ENCODE measurements at places on chromosomes 2 and 18.

- DNase-seq, result no peak
Measured at GRCh38 chr2:55914786-55915185, 8.8 kb downstream of the EFEMP1 start.

DNA sequence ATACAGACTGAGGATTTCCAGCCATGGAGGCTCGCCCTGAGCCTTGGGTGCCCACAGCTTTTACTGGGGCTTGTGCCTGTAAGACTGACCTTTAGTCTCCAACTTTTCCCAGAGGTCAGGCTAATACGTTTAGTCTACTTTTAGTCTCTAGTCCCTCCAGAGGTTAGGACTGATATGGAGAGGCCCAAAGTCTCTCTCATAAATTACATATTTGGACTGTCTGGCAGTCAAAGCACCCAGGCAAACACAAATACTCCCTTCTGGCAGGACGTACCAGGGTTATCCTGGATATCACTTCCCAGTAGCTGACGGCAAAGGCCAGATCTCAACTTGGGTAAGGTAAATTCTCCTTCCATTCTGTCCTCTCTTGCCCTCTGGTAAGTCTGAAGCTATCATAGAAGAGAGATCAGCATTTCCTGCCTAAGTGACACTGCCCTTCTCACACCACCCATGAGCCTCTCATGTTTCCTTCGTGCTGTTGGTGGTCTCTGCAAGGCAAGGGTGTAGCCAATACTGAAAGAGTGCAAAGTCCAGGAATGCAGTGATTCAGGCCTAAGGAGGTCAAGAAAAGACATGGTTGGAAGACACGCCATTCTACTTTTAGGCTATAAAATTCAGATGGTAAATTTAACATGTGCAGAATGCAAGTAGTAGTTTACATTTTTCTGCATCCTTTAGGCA, 69.3 kb upstream of the NEDD4L start:
- no peak for DNase-seq

- DNase-seq, result no peak
Measured at GRCh38 chr2:38156436-38156835, 80.5 kb upstream of the CYP1B1 start.

DNA sequence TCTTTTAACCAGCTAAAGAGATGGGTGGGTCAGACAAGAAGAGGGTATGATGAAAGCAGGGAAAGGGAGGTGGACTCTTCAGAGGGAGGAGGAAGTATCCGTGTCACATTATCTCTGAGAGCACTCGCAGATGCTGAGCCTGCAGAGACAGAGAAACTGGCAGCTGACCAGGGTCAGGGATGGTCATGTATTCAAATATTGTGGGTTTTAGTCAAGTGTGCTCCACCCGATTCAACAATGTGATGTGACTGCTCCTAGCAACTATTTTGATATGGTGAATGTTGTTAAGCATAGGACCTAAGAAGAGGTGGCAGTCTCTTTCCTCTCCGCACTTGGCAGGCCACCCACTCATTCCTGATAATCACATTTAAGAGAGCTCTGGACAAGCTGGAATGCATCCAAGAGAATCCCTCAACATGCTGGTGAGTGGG, 1.3 kb upstream of the CLIP4 start:
- no peak for DNase-seq

DNA sequence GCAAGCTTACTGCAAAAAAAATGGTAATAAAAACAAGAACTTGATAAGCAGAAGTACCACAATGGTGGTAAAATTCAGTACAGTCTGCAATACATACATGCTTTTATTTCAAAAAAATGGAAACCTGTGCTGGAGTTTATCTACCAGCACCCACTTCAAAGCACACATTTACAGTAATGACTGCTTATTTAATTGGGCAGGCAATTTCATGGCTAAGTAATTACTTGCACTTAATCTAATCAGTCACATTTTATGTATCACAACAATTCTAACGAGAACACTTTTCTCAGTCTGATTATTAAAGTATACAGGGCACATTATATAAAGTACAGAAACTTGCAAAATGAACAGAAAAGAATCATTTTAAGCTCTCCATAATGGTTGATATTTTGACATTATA, 5.2 kb downstream of the APCDD1 start:
- no peak for DNase-seq

- DNase-seq, result no peak
Measured at GRCh38 chr2:141940709-141941108, 190.1 kb downstream of the LRP1B start.

- no peak for DNase-seq
Measured at GRCh38 chr2:215498431-215498830, 62.6 kb upstream of the FN1 start.

- DNase-seq, result no peak
Measured at GRCh38 chr18:21557607-21558253, 42.8 kb downstream of the ESCO1 start.

- no peak for DNase-seq
Measured at GRCh38 chr2:71618327-71619113, 165.2 kb downstream of the DYSF start.

- no peak for DNase-seq
Measured at GRCh38 chr2:72010647-72011369, 136.9 kb downstream of the CYP26B1 start.

GRCh38 chr18:24022161-24022560, 7.6 kb downstream of the TTC39C start:
- no peak for DNase-seq

GRCh38 chr2:186950694-186951093, 101.7 kb upstream of the ZSWIM2 start:
- DNase-seq, result no peak

DNA sequence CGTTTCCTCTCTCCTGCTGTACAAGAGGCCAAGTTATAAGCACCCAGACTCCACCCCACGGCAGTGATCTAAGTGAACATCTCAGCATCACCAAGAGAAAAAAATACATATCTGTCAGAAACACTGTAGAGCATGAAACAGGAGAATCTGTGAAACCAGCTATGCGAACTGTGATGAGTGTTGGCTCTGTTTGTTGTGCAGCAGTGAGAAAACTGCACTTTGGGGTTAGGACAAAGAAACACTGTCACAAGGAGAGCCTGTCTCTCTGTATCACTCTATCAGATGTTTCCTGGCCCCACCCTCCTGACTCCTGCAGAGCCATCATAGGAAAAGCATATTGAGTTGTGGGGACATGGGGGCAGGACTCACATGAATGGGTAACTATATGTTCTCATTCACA, 87.1 kb downstream of the LAMA3 start:
- DNase-seq, result no peak

DNA sequence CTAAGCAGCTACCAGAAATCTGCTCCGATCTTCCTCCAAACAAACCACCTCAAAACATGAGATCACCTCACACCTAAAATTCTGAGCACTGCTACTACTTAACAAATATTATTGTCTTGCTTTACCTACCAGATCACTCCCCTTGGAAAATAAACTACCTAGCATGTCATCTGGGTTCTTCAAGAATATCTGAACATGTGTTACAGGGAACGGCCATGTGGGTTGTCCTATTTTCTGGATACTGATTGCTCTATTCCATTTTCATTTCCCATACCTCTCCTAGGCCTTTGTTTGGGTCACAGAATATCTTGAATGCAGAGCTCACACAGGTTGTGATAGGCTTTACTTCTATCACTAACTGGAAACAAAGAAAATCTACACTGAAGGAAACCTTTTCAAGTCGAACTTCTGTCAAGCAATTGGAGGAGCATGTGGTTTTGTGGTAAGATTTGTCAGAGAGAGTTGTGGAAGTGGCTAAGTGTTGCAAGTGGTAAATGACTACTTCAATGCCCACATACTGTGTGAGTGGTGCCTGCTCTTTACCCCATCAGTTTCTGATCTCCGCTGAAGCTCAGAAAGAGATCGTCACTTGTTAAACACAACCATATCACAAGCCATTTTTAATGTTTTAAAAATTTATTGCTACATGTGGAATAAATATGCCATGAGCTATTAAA, 739.1 kb upstream of the ZEB2 start:
- no peak for DNase-seq

- DNase-seq, result no peak
Measured at GRCh38 chr2:67057901-67058703, 339.0 kb upstream of the ETAA1 start.

DNA sequence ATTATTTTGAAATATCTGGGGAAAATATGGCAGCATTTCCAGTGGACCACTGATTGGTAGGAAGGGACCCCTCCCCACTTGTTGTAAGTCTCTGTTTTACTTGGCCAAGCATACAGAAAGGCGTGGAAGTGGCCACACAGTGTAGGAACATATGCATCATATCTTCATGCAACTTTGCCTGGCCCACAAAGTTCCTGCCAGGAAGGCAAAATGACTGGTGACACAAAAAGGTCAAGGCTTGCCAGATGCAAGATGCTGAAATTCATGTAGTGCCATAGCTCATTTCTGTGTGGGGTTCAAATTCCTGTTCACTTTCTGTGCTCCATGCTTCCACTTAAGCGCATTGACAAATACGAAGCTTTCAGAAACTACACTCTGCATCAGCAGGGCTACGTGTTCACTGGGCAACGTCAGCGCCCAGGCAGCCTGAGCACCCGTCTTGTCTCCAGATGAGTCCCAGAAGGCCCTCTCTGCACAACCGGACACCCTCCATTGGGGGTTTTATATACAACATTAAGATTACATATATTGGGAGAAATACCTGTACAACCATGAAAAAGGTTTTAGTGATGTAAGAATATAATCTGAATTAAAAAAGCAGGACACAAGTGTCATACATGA, 3.6 kb downstream of the DYNC2LI1 start:
- DNase-seq, result no peak

- no peak for DNase-seq
Measured at GRCh38 chr2:218398437-218399390, 954 bp upstream of the CTDSP1 start.

DNA sequence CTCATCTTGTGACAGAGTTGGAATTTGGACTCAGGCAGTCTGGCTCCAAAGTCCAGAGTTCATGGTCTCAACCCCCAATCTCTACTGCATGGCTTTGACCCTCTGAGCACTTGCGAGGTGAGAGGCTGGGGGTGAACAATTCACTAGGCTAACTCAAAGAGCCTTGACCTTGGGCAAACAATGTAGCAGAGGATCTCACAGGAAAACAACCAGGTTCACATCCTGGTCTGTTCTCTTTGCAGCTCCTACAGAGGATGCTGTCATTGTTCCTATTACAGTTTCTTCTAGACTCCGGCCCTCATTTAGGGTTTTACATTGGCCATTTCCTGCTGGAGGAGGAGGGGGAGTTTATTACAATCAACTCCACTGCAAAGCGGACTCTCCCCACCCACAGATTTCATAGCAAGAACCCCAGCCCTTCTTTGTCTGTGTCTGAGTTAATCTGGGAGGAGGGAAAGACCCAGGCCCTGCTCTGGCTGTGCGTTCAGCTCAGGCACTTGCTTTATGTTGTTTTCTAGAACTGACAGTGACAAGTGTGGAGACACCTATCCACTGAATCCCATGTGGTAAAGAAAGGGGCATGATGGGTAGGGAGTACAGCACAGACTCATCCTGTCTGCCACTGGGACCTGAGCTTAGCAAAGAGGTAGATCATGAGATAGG, 101.6 kb downstream of the LBH start:
- DNase-seq, result no peak

- DNase-seq, result no peak
Measured at GRCh38 chr2:183866666-183867065, 731.7 kb upstream of the ZNF804A start.

DNA sequence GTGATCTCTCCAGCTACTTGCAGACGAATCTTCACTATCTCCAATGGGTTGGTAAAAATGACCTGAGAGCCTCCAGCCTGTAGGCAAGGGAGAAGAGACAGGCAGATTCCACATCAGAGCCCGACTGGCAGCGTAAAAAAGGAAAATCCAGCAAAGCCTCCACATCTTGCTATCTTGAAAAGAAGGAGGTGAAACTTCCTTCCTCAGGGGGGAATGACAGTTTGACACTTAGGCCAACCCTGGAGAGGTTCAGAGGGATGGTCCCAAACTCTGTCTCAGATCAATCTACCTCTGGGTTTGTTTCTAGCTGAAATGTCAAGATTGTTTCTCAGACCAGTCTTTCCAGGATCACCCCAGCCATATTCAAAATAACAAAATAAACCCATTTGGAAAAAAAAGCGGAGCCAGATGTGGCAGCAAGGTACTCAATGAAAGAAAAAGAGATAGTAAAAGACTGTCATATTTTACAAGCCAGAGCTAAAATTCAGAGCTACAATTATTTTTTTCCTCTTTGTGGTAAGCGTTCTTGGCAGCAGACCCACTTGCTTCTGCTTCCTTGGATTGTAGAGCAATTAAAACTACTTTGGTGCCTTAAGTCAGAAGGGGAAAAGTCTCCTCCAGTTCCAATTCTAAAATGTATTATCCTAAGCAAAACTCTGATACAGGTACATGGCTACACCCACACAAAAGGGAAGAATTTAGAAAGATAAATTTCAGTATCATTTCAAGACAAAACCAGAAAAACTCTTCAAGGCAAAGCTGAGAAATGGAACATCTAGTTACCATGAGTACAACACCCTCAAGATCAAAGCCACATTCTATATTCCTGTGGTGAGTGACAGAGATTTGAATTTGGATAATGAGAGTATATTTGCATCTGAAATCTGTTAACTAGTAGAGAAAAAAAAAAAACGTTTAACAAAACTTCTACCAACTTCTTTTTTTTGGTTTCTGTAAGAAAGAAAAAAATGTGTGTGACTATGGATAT, 100.1 kb downstream of the SLC25A12 start:
- no peak for DNase-seq

DNA sequence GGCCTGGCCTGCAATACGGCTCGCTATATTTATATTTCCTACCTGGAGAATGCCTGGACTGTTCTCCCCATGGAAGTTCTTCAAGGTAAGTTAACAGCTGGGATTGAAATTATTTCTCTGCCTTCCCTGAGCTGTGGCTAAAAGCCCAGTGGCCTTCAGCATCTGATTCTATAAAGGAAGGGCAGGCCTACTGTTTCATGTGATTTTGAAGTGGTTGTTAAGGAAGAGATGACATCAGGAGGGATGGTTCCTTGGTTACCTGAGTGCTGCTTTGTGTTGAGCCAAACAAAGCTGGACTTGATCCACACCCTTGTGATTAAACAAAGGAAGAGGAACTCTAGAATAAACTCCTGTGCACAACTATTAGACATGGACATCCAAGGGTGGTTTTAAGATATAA, 61.6 kb downstream of the MFSD6 start:
- DNase-seq, result no peak

GRCh38 chr18:49645196-49645595, 83.3 kb downstream of the LIPG start:
- no peak for DNase-seq

DNA sequence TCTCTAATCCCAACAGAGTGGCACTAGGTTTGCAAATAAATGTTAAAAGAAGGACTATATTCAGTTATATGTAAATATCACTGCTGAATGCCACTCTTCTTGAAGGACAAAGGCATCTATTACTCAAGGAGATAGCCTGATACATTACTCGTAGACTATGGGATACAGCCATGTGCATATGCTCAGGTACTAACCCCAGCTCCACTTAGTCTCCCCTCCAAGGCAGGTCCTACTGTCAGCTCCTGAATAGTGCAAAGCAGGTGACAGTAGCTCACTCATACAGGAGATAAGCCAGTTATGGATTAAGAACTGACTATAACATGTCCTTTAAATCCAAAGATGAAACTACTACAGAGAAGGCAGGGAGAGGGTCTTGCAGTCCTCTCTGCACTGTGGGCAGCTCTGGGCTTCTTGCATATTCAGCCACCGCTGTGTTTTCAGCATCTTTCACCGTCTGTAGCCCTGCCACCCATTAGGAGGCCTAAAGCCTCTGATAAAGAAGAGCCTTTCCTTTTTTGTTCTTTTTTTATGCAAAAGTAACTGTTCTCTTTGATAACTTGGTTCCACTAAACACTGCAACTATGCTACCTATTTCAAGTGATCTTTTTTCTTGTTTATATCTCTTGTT, 135.1 kb upstream of the EPB41L3 start:
- DNase-seq, result no peak

All from hypothalamus (tissue), 51 donors.